Head of caudate nucleus (tissue), 42 donors: ENCODE measurements at places on chromosomes 5 and 9.

DNA sequence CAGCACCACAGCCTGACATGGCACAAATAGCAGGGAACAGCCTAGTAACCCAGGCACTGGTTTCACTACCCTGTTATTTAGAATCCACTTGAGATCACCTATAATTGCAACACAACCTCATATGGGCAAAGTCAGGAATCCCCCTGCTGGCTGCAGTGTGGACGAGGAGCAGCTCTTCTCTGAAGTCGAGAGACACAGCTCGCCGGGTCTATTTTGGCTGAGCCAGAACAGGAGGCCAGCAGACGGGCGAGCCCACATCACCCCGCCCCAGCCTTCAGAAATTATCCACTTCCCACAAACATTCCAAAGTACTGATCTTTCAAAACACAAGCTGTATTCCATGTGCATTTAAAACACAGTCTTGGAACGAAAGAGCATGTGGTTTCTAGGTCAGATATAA, 179.0 kb downstream of the ROR2 start:
- no peak for DNase-seq

DNA sequence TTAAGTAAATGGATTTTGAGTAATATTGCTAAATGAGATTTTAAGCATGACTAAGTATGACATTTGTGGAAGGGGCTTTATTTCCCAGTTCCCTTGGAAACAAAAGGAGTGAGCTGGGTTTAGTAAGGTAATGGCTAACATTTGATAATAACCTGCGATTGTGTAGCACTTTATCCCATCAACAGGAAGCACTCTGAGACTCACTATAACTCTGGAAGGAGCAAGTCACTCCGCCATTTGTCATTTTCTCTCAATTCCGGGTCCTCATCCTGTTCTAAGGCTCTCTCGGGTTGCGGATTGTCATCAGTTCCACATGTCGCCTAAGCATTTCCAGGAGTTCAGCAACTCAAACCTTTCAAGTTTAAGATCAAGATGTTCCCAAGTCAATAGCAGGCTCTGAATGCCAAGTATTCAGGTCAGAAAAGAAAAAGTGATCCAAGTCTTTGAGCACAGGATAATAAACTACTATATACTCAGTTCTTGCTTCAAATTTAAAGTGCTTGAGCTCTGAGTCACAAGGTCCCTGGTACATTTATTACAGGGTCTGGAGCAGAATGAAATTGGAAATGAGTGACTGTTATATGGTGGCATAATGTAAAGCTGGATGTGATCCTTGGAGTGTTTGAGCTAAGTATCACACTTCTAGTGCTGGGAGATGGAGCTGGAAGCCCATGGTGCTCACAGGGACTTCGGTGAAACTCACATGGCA, 39.3 kb downstream of the CAPSL start:
- DNase-seq = no peak

DNA sequence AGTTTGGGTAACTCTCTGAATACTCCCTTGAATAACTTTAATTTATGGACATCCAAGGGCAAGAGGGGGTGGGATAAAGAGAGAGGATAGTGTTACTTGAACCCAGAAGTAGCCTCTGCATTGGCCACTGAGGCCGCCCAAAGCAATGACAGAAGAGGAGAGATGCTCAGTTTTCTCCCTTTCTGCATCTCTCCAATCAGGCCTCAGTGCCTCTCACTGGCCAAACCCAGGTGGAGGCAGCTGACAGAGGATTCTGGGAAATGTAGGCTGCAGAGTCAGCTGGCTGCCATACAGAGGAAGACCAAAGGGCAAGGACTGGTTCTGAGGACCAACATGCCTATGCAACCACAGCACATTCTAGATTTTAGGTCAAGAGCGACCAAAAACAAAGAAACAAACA, 719.4 kb downstream of the MAT2B start:
- no peak for DNase-seq

- DNase-seq = no peak
Observed at GRCh38 chr5:122141751-122142150, 12.4 kb downstream of the ZNF474 start.

- DNase-seq = no peak
Observed at GRCh38 chr9:92636627-92637026, 33.3 kb downstream of the IPPK start.

GRCh38 chr9:38675211-38675610, 44.7 kb downstream of the FAM240B start:
- DNase-seq = no peak

DNA sequence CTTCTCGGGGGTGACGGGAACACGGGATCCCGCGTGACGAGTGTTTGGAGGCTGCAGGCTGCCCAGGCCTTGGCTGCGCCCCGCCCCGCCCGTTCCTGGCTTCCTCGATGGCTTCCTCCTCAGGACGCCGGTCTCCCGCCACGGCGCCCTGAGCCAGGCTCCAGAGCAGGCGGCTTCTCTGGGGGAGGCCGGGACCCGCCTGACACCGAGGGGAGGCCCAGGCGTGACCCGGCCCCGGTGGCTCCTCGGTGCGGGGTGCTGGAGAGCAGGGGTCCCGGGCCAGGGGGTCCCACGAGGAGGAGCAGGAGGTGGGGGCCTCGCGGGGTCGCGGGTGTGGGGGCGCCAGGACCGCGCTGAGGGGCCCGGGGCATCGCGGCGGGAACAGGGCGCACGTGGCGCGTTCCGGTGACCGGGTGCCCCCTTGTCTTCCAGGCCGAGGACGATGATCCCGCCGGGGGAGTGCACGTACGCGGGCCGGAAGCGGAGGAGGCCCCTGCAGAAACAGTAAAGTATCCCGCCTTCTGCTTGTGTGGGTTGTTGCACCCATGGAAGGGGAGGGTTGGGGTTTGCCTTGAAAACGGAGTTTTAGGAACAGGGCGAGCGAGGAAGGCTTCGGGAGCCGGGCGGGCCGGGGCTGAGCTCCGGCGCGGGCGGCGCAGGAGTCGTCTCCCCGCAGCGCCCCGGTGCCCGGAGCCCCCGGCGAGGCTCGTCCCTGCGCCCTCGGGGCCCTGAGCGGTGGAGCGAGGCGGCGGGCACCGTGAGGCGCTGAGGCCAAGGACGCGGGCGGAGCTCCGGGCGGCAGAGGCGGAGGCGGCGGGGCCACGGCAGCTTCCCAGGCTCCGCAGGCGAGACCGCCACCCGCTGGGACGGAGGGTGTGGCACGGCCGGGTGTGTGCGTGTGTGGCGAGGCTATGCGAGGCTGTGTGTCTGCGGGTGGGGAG, 22.2 kb downstream of the AHRR start:
- DNase-seq = no peak

GRCh38 chr9:10354591-10354990, 258.2 kb downstream of the PTPRD start:
- no peak for DNase-seq

DNA sequence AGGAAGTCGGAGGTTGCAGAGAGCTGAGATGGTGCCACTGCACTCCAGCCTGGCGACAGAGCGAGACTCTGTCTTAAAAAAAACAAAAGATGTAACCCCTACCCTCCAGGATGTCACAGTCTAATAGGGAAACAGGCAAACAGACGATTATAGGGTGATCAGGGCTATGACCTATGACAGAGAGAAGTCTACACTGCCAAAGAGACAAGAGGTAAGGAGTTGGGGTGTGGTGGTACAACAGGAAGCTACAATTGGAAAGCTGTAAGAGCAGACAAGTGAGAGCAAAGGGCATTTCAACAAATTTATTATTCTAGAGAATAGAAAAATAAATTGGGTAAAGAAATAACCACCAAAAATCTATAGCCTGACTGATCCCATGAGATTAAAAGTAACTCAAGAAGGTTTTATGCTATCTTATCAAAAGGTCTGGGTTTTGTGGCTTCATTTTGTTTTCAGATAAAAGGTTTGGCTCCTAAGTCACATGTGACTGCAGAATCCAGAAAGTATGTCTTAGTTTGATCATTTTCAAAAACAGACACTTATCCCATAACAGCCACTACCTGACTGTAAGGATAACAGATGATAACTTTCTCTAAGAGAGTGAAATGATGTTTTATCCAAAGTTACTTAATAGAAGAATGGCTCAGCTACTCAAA, 7.3 kb downstream of the CDC26 start:
- DNase-seq = no peak

GRCh38 chr9:17614903-17615302, 36.0 kb downstream of the SH3GL2 start:
- no peak for DNase-seq

- DNase-seq = no peak
Observed at GRCh38 chr5:170511551-170512258, 7.9 kb downstream of the KCNIP1 start.

- peak; percentile 47 for DNase-seq
Observed at GRCh38 chr9:114501796-114502682, 3.2 kb downstream of the WHRN start.

- no peak for DNase-seq
Observed at GRCh38 chr5:75050415-75050814, 1.9 kb downstream of the GCNT4 start.

DNA sequence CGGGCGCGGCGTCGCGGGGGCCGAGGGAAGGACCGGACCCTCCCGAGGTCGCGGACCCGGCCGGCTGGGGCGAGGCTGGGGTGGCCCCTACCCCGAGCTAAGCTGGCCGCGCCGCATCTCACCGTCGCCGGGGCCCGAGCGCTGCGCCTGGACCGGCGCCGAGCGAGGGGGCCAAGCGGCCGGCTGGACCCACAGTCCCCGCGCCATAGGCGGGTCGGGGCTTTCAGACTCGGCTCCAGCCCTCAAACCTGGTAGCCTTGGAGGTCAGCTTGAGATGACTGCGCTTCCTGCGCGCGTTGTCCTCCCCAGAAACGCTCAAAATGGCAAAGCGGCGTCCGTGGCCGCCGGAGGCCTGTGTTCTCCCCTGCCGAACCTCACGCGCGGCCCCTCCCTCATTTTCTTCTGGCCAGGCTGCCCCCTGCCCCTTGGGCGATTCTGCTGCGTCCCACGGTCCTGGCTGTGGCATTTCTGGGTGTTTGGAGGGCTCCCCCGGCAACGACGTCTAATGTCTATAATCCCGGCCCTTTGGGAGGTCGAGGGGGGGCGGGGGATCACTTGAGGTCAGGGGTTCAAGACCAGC, 8.7 kb upstream of the GRIN1 start:
- DNase-seq = no peak

GRCh38 chr9:93589688-93590087, 13.3 kb downstream of the PHF2 start:
- DNase-seq = no peak

- no peak for DNase-seq
Observed at GRCh38 chr9:93189369-93190132, 5.6 kb downstream of the WNK2 start.

DNA sequence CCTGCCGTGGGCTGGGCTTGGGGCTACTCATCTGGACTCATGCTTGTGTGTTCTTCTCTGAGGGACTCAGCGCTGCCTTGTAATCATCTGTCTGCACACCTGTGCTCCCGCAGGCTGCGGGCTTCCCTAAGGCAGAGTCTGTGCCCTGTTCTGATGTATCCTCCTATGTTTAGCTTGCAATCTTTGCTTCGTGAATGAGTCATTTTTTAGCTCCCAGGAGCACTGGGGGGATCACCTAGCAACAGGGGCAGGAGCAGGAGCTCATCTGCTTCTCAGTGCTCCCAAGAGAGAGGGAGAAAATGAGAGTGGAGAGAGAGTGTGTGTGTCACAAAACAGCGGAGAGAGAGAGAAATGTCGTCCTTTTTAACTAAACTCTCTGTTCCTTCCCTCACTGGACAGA, 202.4 kb upstream of the ZNF618 start:
- DNase-seq = peak; percentile 20

DNA sequence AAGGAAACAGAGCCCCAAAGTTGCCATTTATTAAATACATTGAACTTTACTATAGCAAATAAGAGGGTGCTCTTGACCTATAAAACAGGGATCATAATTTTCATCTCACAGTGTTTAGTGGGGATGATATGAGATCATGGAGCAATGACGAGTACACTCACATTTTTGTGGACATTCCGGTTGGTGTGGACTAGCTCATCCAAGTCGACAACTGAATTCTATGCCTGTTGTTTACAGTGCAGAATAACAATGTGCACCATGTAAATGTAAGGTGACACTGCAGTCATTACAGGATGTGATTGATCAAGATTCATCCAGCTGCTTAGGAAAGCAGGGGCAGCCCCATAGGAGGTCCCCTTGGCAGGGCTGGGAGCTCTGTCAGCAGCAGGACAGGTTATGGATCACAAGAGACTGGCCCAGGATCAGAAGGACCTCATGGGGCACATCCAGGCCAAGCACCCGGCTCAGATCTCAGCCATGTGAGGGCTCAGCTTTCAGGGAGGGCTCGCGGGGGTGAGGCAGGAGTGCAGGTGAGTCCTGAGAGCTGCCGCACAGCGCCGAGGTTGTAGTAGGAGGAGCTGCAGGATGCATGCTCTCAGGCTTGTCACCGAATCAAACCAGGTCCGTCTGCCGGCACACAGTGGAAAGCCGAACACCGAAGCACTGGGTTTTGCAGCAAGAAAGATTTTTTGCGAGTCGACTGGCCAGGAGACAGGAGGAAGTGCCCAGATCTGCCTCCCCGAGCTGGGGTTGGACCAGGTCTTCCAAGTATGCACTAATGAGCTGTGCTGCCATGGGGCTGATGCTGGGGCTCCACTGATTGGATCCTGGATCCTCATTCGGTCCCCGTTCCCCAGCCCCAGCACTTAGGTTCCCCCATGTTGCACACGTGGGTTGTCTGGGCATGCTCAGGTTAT, 28.2 kb downstream of the MRPL36 start:
- no peak for DNase-seq

DNA sequence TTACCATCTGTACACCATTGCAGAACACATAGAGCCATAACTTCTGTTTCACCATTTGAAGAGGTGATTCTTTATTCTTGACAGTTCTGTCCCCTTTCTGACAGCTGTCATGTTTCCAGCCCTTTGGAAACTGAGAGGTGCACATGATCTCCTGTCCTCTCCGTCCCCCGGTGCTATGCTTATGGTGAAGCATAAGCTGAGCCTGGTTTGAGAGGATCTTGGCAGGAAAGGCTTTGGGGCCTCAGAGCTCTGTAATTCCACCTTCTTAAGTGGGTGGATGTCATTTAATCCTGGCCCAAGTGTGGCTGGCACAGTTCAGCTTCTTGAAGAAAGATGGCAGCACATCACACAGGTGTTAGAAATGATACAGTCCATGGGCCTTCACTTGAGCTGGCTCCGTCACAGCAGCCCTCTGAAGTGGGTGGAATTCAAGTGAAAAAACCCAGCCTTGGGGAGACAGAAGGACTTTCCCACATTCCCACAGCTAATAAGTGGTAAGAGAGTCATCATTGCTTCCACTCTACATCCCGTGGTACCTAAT, 30.7 kb upstream of the GRPEL2 start:
- no peak for DNase-seq

DNA sequence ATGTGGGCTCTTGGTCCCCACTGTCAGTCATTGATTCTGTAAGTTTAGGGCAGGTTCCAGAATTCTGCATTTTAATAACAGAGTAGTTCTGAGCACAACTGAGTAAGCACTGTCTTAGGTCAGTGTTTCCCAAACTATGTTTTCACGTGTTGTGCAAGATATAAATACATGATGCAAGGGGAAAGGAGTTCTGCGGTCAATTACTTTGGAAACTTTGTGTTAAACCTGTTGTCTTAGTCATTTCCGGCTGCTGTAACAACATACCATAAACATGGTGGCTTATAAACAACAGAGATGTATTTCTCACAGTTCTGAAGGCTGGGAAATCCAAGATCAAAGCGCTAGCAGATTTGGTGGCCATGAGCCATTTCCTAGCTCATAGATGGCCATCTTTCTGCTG, 69.8 kb downstream of the EQTN start:
- DNase-seq = no peak
